ENCODE measurements at places on chromosomes 2 and 18.

- DNase-seq: no peak
Measured at GRCh38 chr2:33437297-33437696, 39.2 kb upstream of the RASGRP3 start.

DNA sequence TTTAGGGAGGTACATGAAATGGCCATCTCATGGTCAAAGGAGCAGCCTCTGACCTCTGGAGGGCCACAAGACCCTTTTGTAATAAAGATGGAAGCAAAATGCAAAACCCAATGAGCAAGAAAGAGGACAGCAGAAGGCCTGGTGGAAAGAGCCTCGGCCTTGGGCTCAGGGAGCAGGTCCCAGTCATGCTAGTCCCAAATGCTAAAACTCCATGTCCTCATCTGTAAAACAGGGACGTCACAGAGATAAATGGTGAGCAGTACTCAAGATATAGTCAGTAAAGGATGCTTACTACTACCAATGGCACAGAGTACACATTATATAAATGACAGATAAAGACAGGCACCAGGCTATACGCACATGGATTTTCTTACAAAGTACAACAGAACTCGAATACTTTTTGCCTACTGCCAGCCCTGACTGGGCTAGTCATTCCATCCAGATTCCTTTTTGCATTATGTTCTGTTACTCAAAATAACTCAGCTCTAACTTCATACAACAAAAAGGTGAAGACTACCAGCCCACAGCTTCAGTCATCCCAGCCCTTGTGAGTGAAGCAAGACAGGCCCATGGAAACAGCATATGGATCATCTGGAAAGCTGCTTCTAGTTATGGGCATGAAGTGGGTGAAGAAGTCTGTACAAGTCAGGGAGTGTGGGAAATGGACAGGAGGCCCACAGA, 64.9 kb upstream of the TFCP2L1 start:
- no peak for DNase-seq

- no peak for DNase-seq
Measured at GRCh38 chr2:128237081-128237534, 81.6 kb downstream of the HS6ST1 start.

GRCh38 chr2:159232456-159233170, 53.9 kb downstream of the WDSUB1 start:
- no peak for DNase-seq

DNA sequence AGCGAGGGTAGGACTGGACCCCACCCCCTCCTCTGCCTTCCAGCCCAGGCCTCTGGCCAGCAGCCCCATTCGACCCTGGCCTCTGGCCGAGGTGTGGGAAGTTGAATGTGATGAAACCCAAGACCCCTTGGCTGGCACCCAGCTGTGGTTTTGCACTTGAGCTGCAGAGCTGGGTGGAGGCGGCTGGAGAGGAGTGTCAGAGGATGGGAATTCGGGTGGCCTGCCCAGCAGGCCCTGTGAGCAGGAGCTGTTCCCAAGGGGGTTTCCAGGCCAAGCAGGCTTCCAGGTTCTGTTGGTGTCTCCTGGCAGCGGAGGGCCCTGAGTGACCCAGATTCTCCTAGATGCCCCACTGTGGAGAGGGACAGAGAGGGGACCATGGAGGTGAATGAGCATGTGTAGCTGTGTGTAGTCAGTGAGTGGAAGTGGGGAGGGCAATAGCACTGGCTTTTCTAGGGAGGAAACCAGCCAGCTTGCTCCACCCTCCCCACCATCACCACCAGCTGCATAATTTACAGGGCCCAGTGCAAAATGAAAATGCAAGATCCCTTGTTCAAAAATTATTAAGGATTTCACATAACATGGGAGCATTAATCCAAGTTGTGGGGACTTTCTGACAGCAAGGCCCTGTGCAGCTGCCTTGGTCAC, 172.2 kb upstream of the HAAO start:
- DNase-seq: no peak

DNA sequence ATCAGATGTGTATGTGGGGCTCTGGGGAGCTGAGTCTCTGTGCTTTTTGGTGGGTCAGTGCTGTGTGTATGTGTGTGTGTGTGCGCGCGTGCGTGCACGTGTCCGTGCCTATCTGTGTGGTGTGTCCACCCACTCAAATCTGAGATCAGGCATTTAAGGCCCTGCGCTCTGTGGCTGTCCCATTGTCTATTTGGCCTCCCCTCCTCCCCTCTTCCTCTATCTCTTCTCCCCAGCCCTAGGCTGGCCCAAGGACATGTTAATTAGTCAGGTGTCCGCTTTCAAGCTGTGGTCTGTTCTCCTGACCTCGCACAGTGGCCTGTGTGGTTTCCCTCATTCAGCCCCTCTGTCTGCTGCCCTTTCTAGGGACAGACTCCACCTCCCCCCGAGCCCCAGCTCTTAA, 136.4 kb downstream of the DYSF start:
- no peak for DNase-seq

GRCh38 chr2:40434731-40435271, 17.1 kb downstream of the SLC8A1 start:
- no peak for DNase-seq

- DNase-seq: no peak
Measured at GRCh38 chr2:132632000-132632649, 37.9 kb downstream of the LYPD1 start.

DNA sequence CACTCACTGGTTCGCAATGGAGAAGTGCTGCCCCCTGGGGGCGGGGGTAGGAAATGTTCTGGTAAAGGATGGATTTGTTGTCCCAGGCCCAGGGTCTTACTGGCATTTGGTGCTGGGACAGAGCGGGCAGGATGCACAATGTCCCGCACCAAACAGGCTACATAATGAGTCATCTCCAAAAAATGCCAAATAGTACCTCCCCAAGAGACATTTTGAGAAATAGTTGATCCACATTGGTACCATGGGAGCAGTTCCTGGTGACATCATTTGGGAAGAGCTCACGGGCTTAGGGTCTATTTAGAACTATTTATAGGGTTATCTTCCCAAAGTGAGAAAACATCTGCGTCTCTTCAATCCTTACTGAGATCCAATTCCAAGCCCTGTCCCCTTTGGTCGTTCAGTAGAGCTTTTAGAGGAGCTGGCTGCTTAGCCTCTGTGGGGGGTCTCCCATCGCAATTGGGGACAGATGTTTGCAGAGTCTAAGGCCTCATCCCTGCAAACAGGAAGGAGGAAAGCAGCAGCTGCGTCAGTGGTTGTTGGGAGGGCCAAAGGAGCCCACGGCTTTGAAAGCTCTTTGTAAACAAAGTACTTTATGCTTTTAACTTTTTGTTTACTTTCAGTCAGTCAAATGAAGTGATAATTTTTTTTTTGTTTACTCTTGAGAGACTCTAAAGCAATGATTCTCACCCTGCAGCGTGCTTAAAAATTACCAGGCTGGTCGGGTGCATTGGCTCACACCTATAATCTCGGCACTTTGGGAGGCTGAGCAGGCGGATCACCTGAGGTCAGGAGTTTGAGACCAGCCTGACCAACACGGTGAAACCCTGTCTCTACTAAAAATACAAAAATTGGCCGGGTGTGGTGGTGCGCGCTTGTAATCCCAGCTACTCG, 49.3 kb downstream of the GREB1 start:
- peak; percentile 32 for DNase-seq

DNA sequence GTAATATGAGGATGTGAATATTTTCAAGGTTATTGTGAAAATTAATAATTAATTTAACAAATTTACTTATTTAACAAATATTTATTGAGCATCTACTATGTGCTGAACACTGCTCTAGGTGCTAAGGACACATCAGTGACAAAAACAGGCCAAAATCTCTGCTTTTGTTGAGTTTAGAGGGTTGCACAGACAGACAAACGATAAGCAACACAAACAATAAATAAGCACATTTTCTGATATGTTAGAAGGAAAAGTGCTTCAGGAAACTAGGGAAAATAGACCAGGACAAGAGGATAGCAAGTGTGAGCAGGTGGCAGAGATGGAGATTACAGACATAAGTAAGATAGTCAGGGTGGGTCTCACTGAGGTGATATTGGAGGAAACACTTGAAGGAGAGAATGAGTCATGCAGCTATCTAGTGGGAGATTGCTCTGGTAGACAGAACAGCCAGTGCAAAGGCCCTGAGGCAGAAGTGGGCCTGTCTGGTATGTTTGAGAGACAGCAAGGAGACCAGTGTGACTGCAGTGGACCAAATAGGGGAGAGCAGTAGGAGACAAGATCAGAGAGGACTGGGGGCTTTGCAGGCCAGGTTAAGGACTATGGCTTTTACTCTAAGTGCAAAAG, 38.3 kb downstream of the SFXN5 start:
- DNase-seq: no peak

DNA sequence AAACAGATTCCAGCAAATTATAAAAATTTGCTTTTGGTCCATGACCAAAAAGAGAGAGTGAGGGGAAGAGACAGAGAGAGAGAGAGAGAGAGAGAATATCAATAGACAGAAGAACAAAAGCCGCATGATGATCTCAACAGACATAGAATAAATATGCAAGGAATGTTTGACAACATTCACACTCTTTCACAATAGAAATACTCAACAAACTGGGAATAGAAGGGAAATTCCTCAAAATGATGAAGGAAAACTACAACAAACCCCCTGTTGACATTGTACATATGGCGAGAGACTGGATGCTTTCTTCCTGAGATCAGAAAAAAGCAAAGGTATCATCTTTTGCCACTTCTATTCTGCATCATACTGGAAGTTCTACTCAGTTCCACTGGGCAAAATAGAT, 309.7 kb downstream of the RAD51AP2 start:
- no peak for DNase-seq

GRCh38 chr2:57907411-57907810, 139.2 kb upstream of the VRK2 start:
- no peak for DNase-seq

GRCh38 chr2:9831670-9832069, 11.6 kb upstream of the TAF1B start:
- DNase-seq: no peak

DNA sequence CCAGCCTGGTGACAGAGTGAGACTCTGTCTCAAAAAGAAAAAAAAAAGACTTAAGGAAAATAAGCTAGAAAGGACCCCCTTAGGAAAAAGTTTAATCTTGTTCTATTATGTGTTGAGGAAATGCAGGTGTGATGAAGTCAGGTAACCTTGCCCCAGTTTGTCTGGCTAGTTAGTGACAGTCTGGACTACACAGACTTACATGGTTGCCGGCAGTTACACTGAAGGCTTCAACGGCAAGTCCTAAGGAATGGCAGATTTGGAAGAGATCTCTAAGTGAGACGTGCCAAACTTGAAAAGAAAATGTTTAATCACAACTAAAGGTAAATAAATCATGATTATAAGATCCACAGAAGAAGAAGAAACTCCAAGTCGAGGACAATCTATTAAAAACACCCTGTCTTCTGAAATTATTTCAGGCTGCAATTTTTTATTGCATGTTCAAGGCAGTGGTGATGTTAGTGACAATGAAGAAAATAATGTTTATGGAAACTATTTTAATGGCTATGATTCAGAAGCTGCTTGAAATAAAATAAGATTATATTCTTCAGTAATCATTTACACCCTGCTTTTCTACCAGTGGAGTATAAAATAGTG, 84.2 kb downstream of the TTC27 start:
- DNase-seq: no peak

GRCh38 chr2:57182916-57183315, 863.7 kb upstream of the VRK2 start:
- no peak for DNase-seq

GRCh38 chr2:178469219-178469849, 9.1 kb downstream of the FKBP7 start:
- DNase-seq: no peak

DNA sequence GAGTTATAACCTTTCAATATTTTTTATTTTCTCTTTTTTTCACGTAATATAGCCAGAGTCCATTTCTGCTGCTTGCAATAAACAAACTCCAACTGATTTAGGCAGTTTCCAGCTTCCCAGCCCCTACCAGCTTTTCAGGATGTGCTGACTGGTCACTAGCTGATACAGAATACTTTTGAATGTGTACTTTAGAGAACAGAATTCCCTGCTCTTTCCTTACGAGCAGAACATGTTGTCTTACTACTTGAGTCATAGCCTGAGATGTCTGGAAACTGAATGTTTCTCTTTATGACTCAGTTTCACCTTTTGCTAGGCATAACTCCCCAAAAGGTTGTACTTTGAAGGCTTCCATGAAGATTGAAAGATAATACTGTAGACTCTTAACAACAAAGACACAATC, 44.5 kb upstream of the KCNE4 start:
- DNase-seq: no peak

DNA sequence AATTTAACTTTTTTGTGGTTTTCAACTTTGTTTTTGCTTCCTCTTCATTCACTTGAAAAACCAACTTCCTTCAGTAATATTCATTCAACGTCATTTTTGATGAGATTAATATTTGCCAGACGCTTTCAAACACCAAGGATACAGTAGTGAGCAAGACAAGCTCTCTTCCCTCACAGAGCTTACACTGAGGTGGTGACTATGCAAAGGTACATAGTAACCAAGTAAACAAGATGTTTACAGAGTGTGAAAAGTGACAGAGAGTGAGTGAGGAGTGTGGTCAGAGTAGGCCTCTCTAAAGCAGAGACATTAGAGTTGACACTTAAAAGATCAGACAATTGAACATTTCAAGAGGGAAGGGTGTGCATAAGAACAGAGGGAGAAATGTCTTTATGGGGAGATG, 155.5 kb downstream of the TMEM247 start:
- DNase-seq: no peak

DNA sequence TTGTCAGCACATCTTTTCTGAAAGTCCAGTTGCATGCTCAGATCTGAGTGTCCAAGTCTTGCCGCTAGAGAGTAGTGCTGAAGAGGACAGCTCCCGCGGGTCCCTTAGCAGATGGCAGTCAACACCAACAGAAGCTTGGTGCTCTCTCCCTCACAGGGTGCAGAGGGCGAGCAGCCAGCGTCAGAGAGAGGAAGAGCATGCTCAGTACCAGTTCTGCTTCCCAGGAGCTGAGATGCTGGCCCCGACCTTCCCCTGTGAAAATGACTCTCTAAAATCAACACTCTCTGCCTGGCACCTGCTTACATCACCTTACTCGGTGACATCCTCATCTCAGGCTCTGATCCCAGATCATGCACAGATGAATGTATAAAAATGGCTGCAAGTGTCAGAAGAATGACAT, 86.0 kb upstream of the TWIST2 start:
- DNase-seq: no peak

DNA sequence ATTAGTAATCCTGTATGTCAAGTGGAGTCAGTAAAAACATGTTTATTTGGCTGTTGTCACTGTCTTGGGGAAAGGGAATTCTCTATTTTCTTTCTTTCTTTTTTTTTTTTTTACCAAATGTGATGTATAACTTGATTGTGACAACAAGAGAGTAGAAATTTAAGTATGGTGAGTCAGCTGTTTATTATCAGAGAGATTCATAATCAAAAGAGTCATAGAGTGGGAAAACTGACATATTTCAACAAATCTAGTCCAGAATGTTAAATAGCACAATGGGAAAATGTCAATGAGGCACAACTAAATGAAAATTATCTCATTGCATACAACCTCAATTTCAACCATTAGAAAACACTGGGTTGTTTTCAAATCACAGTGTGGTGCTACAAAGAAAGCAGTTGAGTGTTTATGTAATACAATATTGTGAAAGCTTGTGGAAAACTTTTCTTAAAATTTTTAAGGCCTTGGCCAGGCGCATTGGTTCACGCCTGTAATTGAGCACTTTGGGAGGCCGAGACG, 111.9 kb upstream of the DTNA start:
- DNase-seq: no peak

GRCh38 chr2:227378371-227378782, 729 bp downstream of the TM4SF20 start:
- DNase-seq: no peak

- DNase-seq: no peak
Measured at GRCh38 chr18:54020156-54020745, 204.2 kb downstream of the MBD2 start.

Data from stimulated activated CD8-positive, alpha-beta memory T cell treated with anti-CD3 and anti-CD28 coated beads, Interleukin-4, amount 100 ng/mL, for 4 hours (primary cell).